SJSA1 (cell line): ENCODE measurements at places on chromosomes 6 and 20. TPM values are rescaled to one million over a fixed set of nuclear protein-coding genes. Genes with fewer than 3 reads are reported as not detected.

- no peak for DNase-seq
Measured at GRCh38 chr20:33475381-33476152, 14.3 kb upstream of the CBFA2T2 start.

- DNase-seq, result no peak
Measured at GRCh38 chr20:18391686-18392085, 75.1 kb downstream of the DZANK1 start.

DNA sequence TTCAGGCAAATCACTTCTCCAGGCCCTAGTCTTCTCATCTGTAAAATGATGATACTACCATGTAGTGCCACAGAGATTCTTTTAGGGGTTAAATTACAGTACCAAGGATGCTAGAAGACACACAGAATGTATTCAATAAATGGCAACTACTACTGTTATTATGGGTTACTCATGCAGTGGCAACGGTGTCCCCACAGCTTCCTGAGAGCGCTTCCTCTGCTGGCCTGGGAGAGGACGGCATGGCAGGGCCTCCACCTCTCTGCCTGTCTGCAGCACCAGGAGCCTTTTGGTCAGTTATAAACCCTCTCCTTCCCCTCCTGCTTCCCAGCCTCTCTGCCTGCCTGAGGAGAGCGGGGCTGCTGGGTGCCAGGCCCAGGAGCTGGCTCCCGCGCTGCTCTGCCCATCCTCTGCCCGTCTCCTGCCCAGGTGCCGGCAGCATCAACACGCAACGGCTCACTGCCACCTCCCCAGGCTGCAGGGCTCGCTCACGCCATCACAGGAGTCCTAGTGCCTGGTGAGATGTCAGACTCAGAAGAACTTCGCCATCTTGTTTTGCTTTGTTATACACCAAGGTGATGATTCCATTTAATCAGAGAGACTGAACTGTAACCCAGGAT lies 170.6 kb downstream of the FOXC1 start:
- DNase-seq, result no peak

DNA sequence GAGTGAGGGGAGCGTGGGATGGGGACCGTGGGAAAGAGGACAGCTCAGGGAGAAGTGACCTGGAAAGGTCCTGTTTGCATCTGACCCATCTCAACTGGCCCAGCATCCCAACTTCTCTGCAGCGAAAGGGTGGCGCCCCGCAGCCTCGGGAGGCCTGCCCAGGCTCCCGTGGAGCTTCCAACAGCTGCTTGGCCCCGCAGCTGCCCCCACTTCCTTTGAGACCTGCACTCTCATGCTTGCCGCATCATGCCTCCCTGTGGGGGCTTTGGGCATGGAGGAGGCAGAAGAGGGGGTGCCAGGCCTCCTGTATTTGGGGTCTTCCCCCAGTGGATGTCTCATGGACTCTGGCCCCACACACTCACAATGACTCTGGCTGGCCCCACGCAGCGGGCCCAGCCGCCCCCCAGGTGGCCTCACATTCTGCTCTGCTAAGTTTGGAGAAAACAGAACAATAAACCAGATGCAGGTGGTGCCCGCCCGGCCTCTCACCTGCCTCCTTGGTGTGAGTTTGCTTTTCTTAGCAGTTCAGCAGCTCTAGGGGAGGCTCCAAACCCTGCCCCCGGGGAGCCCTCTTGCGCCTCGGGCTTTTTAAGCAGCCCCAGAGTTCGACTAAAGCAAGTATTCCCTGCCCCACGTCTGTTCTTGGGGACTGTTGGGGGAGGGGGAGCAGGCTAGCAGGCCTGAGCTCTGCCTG lies 40.7 kb downstream of the CPXM1 start:
- no peak for DNase-seq

GRCh38 chr6:11279284-11279689 lies 46.8 kb upstream of the NEDD9 start:
- DNase-seq, result peak; percentile 14

DNA sequence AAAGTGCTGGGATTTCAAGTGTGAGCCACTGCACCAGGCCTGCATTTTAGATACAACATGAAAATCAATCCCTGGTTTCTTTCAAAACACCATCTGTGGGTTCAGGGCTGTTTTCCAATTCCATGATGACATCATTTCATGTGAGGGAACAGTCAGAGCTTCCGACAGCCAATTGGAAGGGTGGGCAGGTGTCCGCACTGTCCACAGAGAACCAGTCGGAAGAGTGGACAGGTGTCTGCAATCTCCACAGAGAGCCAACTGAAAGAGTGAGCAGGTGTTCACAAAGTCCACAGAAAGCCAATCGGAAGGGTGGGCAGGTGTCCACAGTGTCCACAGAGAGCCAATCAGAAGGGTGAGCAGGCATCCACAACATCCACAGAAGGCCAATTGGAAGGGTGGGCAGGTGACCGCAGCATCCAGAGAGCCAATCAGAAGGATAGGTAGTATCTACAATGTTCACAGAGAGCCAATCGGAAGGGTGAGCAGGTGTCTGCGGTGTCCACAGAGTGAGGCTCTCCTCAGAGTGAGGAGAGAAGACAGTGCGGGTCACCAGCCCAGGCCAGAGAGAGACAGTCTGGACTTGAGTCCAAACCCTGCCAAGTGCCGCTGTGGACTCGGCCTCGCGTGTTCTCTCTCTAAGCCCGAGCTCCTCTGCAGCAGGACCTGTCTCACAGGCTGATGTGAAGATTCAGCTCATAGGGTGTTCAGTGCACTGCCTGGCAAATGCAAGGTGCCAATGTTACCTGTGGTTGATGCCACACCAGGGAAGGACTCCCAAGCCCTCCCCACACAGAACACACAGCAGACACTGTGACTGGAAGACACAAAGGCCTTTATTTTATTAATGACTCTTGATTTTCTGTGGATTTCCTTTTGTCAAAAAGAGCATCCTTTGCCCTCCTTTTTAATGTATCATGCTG lies 57.3 kb downstream of the DLL1 start:
- DNase-seq, result no peak

DNA sequence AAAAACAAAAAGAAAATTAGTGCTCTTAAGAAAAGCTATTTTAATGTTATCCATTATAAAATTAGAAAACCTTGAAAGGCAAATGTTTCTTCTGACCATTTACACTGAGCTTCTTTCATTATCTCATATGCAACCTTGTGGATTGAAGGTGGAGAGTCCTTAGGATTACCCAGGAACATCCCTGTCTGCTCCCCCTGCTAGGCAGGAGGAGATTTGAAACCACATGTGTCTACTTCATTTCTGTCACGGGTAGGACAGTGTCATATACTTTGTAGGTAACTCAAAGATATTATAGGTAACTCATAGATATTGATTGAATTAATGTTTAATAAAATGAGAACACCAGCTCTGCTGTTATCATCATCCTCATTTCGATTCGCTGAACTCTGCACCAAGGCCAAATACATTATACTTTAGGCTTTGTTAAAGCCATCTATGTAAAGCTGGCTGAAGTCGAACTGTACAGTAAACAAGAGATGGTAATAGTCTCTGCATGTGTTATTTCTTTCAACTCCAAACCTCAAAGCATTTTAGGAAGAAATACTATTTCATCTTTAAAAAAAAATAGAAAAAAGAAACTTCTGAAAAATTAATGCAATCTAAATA lies 49.5 kb downstream of the HDAC2 start:
- no peak for DNase-seq

DNA sequence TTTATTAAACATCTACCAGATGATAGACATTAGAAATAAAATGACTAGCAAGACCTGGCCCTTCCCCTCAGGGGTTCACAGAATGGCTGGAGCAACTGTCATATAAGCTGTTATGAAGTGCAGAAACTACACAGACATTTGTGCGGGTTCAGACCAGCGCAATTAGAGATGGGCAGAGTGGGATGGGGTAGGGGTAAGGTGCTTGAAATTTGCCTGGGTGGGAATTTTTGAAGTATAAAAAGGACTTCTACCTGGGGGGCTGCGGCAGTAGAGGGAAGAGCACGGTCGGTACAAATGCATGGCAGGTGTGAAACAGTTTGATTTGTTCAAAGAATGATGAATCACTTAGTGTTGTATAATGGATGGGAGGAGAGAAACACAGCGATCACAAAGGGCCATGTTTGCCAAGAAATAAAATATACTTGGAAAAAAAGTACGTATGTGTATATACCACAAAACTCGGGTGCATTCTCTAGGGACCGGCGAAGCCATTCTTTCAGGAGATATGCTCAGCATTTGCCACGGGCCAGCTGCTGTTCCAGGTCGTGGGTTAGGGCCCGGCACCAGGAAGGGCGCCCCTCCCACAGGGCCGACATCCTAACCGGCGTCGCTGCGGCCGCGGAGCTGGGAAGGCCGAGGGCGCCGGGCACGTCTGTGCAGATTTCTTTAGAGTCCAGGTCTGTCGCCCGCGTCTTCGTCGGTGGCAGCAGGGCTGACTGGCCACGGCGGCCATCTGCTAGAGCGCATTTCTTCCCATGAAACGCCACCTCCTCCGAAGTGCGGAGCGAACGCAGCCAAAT lies 809 bp upstream of the NOL7 start:
- DNase-seq, result peak; percentile 59

DNA sequence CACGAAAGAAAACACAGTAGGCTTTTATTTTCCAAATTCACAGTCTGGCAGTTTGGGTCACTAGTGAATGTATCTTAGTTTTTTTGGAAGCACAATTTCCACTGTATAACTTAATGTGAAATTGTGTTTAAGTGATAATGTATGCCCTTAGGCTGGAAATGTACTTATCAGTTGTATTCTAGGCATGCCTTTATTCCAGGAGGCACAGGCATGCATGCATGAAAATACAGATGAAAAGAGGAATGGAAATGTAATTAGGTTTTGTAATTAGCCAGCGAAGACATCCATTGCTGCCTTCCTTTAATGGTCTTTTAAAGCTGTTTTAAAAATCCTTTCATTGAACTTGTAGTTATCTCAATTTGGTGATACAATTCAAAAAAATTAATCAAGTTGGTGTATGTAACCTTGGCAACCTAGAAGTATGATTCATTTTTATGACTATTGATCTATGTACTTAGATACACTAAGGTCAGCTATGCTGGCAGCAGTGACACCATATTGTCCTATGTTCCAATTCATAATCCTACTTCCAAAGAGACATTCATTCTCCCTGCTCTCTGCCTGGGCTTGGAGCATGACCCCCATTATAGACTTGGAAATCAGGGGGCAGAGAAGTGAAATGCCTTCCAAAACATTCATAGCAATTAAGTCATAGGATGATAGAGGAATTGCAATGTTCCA lies 73.1 kb downstream of the SNAP25 start:
- no peak for DNase-seq

- no peak for DNase-seq
Measured at GRCh38 chr6:150001295-150002008, 23.9 kb downstream of the RAET1L start.

- no peak for DNase-seq
Measured at GRCh38 chr20:2122936-2123335, 21.3 kb downstream of the STK35 start.

DNA sequence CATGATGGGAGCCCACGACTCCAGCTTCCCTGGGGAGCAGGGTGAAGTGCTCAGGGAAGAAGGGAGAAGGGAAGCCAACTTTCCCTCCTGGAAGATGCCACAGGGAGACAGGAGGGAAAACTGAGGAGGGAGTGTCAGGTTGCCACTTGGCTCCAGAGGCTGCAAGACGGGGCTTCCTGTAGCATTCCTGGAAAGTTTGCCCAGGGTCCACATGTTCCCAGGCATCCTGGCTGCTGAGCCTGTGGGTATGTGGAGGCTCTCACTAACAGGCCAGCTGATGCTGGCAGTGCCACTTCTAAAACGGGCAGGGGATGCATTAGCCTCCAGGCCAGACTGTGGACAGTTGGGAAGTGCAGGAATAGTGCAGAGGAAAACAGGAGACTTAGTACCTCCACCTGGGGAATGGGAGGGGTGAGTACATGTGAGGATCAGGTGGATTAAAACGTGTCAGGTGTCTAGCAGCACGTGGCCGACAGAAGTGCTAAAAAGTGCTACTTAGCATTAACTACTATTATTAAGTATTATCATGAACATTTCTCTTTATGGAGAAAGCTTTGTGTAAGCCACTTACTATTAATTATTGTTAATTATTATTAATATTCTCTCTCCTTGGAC lies 33.2 kb downstream of the BANF2 start:
- no peak for DNase-seq

- DNase-seq, result peak; percentile 24
Measured at GRCh38 chr6:159467473-159468041, 225.5 kb downstream of the SOD2 start.

DNA sequence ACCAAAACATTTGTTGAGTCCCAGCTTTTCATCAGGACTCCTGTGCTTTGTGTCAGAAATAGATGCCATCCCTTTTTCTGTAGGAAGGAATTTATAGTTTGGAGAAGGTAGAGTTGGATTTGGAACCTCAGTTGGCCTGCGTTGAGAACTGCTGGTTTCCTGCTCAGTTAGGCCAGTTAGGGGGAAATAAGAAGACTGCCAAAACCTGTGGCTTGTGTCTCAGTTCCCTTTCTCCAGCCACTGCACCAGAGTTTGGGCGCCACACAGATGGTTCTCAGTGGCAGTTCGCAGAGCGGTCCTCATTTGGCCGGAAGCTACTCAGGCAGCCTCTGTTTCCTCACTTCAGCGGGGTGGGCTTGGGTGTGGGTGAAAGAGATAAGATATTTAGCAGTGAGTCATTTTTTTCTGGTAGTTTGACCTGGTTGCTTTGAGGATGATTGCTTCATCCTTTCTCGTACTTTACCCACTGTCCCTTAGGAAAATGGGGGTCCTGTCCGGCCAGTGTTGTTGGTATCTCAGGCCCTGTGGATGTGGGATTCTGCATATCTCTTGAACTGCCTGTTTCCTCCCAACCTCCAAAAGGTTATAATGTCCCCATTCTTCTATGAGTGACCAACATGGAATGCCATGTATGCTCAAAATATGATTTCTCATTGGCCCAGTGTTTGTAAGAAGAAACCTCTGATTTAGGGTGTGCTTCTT lies 53.7 kb downstream of the JARID2 start:
- DNase-seq, result no peak

GRCh38 chr6:40583709-40584108 lies 3.5 kb downstream of the LRFN2 start:
- DNase-seq, result no peak

GRCh38 chr20:25013478-25014380 lies 21.2 kb upstream of the APMAP start:
- peak; percentile 33 for DNase-seq

The SLC22A3 gene
- total RNA-seq, result not detected in 2 replicates

The DAAM2 gene
- total RNA-seq, result 0.29 TPM in 1 of 2 replicates, not detected in the other

The SLPI gene
- not detected in 2 replicates for total RNA-seq

The NHSL1 gene
- 6.6 and 13.9 TPM in 2 replicates for total RNA-seq

The BPI gene
- 0.11 TPM in 1 of 2 replicates, not detected in the other for total RNA-seq

The TINAG gene
- total RNA-seq, result not detected in 2 replicates

The PAK5 gene
- not detected in 2 replicates for total RNA-seq

The CASS4 gene
- not detected in 2 replicates for total RNA-seq

The POPDC3 gene
- total RNA-seq, result 41.7 and 51.3 TPM in 2 replicates

The UFL1 gene
- 21.6 and 26.4 TPM in 2 replicates for total RNA-seq

The KHDRBS2 gene
- total RNA-seq, result not detected in 2 replicates

The DCDC2 gene
- 0.08 TPM in 1 of 2 replicates, not detected in the other for total RNA-seq

The MMP24 gene
- total RNA-seq, result 0.50 and 0.71 TPM in 2 replicates

The KHDC1 gene
- total RNA-seq, result 0.66 and 2.2 TPM in 2 replicates
